T-cell (primary cell): ENCODE measurements at places on chromosomes 16 and 17.
A peak's percentile ranks its signal among the peaks of the same experiment; 100 is the strongest.

DNA sequence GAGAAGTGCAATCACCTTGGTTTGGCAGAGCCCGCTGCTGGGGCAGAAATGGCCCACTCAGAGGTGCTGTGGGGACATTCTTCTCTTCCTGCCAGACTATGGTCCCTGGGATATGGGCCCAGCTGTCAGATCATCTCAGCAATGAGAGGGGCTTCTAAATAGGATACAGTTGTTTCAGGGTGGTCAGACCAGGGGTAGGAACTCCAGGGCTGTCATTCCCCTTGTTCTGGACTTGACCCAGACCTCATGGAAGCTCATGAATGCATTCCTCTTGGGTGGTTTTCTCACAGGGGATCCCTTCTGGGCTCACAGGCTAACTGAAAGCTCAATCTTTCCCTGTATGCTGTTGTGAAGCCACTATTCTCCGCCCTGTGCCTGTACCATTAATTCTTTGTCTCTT lies 347.2 kb downstream of the SLC39A11 start:
- no peak for DNase-seq

DNA sequence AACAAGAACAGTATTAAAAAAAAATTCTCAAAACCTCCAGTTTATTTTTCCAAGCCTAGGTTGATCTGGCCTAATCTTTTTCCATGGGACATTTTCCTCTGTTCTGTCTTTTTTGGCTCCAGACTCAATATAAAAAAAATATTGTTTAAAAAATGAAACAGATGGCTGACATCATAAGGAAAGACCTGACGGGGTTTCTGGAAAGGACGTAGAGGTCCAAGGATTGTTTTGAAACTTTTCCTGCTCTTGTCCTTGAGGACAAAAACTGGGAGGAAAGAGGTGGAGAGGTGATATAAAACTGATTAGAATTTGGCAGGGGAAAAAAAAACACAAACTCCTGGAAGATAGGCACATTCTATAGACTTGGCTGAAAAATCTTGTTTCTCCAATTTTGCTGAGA lies 211.4 kb upstream of the CDH11 start:
- DNase-seq, result no peak

DNA sequence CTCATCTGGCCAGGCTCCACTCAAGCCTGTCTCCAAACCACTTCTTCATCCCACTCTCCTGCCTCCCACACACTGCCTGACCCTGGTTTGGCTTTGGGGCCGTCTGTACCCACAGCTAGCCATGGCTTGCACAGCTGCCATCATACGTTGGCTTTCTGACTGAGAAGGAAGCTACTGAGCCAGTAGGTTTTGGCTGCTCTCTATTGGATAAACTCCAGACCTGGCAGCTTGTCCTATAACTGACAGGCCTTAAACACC lies 3.9 kb downstream of the MIF4GD start:
- no peak for DNase-seq

DNA sequence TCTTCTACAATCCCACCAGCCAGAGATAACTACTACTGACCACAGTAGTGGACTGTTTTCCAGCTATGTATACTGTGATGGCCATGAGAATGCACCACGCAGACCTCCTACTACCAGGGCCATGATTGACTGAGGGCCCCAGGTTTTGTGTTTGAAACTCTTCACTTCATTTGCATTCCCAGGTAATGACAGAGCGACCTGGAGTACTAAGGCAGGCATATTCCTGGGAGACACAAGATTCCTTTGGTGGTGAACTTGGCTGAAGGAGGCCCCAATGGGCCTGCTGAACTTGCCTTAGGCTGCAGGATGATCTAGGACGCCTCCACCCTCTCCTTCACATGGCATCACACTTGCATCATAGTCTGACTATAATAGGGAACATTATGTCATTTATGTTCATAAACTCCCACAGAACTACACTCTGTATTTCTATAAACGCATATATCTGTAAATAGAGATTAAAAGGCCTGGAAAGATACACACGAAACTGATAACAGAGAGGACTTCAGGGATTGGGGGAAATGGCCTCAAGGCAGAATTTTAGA lies 30.4 kb downstream of the CLEC19A start:
- DNase-seq, result no peak

DNA sequence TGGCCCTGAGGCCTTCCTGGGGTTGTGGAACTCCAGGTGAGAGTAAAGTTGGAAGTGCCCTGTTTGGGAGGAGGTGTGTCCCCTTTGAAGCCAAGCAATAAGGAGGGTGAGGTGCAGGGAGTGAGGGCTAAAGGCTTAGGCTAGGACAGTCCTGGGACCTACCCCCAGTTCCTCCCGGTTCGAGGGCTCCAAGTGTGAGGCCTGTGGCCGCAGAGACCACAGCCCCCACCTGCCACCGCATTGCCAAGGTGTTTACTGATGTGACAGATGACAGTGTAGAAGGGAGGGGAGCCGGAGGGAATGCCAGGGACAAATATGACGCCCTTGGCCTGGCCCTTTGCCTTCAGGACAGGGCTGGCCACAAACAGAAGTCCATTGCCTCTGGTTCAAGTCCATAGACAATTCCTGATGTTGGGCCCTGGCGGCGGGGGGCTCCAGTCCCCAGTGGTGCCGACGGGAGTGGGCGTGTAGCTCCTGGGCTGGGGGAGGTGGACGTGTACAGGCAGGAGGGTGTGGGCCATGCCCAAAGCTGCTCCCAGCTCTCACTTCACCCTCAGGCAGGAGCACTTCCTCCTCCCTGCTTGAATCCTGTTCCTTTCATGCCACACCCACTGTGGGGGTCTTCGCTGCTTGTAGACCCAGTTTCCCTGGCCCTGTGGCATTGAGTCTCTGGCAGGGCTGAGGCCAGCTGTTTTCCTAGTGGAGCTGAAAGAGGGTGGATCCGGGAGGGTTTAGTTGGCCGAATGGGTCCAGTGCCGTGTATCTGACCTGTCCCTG lies 3.2 kb downstream of the ADORA2B start:
- DNase-seq, result no peak

GRCh38 chr17:1883536-1883935 lies 53.7 kb downstream of the RPA1 start:
- DNase-seq, result no peak

DNA sequence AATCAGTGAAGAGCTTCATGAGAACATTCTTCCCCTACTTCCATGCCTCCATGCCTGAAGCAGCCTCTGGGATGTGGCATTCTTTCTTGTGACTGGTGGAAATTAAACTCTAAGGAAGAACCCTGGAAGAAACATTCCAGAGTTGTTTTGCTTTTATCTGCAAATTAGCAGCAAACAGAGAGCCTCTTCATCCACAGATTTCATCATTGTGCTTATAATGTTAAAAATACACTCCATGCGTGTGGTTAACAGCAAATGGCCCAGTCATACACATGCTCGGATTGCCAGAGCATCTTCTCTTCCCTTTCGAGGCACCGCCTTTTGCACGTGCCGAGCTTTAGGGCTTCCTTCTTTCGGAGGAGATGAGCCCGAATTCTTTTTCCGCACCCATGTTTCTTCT lies 411.3 kb downstream of the SNX29 start:
- DNase-seq, result no peak

DNA sequence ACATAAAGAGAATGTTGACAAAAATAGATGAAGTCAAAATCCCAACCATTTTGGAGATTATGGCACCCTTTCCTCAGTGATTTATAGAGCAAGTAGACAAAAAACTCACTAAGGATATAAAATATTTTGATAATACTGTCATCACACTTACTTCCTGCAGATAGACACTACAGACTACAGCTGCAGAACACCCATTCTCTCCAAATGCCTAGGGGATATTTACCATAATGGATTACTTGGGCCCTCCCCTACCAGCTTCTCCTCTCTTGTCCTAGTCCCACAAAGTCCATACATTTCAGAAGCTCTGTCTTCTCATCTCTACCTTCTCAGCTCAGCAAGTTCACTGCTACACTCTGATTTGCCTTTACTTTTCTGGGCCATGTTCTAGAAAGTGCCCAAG lies 37.2 kb upstream of the CCNF start:
- DNase-seq, result no peak

GRCh38 chr16:29804455-29805231 lies 1.7 kb upstream of the MAZ start:
- no peak for DNase-seq

DNA sequence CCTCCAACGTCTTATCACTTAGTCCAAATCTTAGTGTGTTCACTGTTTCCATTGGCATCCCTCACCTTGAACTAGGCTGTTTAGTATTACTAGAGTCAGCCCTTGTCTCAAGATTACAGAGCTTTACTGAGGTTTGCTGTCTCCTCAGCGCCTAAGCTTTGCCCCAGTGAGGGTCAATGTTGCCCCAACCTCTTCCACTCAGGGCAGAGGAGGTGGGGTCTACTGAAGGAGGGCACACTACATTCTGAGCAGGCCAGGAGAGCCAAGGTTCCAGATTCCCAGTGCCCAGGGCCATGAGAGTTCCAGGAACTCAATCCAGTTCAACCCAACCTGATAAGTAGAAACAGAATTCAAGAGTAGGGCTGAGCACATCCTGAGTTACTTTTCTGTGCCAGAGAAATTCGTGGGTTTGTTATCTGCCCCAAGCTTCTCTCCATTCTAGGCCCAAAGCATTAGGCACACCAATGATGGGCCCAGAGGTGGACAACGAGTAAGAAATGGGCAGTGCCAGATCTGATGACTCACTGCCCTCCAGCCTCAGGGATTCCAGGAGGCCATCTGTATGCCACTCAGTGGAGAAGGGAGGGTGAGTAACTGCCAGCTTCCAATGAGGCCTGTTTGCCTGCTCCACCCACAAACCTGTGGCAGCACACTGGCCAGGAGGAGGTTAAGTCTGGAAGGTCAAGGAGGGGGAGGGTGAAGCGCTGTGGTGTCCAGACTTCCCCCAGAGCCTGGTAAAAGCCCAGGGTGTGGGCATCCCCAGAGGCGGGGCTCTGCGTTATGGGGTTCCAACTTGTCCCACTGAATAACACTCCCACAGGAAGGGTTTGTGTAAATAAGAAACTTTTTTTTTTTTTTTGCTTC lies 8.2 kb downstream of the TUBG2 start:
- no peak for DNase-seq

DNA sequence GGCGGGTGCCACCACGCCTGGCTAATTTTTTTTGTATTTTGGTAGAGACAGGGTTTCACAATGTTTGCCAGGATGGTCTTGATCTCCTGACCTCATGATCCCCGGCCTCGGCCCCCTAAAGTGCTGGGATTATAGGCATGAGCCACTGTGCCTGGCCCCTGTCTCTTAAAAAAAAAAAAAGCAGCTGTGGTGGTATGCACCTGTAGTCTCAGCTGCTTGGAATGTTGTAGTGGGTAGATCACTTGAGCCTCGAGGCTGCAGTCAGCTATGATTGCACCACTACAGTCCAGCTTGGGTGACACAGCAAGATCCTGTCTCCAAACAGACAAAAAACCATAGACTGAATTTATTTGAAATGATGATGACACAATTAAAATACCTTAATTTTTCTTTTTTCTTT lies 24.3 kb downstream of the CDK12 start:
- DNase-seq, result no peak

GRCh38 chr16:2596747-2597559 lies 59.1 kb downstream of the PDPK1 start:
- no peak for DNase-seq

DNA sequence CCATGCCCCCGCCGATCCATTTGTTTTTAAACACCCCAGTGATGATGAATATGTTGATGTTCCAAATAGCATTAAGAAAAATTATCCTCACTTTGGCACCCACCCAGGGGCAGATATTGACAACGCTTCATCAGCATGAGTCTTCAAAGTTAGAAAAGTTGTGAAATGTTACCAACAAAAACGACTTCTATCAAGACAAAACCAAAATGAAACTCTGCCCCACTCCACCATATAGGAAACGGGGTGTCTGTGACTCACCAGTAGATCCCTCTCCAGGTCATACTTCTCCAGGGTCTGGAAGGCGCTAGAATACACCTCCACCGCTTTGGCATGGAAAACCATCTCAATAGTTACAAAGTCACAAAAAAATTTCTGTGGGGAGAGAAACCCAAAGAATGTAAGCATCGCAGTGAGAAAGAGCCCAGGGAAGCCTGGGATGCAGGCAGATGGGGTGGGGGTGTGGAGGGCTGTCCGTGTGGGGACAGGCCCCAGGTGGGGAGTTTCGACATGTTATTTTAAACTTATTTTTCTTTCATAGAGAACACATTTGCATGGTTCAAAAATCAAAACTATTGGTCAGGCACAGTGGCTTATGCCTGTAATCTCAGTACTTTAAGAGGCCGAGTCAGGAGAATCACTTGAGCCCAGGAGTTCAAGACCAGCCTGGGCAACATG lies 10.2 kb downstream of the CIBAR2 start:
- no peak for DNase-seq

DNA sequence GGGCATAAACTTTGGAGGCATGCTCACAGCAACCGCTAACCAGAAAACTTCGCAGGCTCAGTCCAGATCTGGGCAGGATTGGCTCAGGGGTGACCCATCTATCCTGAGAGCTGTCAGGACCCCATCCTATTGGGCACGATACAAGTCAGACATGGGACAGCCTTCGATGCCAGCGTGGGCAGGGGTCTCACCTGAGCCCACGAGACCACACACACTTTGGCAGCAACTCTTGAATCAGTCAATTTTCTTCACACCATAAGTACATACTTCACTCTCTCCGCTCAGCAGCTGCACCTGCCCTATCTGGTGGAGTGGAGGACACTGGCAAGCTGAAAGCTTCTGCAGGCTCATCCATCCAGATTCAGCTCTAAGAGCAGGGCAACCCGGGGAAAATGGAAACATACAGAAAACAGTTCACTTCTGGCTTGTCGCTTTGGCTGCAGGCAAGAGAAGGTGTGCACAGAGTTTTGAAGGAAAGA lies 48.3 kb downstream of the ZFHX3 start:
- DNase-seq, result no peak

GRCh38 chr16:11257131-11257938 lies 1.3 kb upstream of the SOCS1 start:
- peak; percentile 40 for DNase-seq

DNA sequence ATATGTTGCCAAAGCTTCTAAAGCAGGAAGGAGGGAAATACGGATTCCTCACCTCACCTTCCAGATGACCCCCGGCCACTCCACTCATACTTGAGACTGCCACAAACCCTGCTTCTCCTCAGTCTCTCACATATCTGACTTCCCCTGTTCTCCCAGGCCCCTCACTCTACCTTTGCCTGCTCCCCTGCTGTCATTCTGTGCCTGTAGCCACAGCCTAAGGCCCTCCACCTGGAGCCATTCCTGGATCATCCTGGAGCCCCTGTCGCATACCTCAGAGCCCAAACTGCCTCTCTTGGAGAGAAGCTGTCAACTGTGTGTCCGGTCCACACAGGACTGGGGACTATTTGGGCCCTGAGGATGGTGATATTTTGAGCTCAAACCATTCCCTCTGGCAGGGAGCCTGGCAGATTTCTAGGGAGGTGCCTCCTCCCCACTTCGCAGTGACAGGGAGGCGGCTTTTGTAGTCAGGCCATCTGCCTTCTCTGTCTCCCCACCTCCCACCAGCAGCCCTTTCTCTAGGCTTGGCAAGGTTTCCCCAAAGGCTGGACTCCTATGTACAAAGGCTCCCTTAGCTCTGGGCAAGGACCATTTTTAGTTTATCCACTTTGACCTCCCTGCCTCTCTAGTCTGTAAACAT lies 2.3 kb upstream of the MED24 start:
- DNase-seq, result no peak

GRCh38 chr17:72872396-72872795 lies 220.1 kb downstream of the SLC39A11 start:
- DNase-seq, result no peak
